Fibroblast of skin of scalp (primary cell): ENCODE measurements at places on chromosomes 16 and 17.
A peak's percentile ranks its signal among the peaks of the same experiment; 100 is the strongest.

DNA sequence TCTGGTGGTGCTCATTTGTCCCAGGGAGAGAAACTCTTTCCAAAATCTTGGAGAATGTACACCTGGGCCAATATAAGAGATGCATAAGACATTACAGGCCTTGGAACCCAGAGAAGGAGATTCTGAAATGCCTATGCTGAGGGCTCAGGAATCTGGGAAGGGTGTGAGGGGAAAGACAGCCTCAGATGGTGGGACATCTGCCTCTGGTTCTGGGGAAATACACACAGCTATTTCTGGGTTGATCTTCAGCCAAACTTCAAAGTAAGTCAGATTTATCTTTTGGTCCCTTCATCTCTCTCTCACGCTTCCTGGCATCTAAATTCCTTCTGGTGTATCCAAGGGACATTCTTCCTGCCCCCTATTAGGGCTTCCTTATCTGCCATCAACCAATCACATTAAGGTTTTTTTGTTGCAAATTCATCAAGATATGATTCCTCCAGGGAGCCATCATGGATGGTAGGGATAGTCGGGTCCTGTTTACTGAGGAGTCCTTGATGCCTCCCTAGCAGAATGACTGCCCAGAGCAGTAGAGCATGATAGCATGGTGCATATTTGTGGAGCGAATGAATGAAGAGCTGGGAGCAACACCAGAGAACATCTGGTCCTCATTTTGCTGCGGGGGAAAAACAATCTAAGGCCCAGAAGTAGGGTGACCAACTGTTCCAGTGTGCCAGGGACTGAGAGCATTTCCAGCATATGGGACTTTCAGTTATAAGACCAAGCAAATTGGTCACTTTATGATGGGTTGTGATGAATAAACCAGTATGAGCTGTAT, 35.7 kb upstream of the DYNLL2 start:
- peak; percentile 20 for DNase-seq

GRCh38 chr17:43468691-43469139, 15.1 kb upstream of the DHX8 start:
- peak; percentile 85 for DNase-seq

- DNase-seq, result no peak
Measured at GRCh38 chr17:82457073-82457928, 1.2 kb upstream of the NARF start.

GRCh38 chr16:89841275-89841674, 13.0 kb downstream of the SPIRE2 start:
- DNase-seq, result no peak

DNA sequence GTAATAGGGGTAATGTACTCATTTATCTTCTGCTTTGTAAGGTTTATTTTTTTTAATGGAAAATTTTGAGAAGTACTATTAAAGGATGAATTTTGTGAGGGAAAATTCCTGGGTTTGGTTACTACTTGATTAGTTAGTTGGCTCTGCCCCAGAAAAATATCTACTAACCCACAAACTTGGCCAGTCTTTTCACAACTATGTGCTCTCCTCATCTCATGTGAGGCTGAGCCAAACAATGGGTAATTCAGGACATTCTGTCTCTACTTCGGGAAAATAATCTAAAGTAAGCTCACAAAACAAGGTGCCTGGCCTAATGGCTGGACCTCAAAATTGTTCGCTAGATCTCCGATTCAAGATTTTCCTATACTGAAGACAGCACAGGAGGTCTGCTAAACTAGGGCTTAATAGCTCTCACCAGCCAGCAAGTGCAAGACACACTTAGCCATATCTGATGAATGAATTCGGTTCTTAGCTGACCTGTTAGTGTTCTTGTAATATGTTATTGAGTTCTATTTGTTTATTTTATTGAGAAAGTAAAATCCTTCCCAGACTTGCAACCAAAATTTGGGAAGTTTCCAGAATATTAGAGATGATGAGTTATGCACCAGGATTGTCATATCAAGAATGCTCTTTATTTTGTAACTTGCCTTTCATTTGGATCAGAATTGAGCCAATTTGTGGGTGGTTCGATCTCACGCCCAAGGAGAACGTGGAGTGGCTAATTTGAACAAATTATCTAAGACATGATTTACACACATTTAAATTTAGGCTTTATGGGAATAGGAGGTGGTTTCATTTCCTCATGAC, 5.7 kb downstream of the KCNJ16 start:
- peak; percentile 52 for DNase-seq
